ENCODE measurements at places on chromosomes 11 and 22.
A peak's percentile ranks its signal among the peaks of the same experiment; 100 is the strongest.

DNA sequence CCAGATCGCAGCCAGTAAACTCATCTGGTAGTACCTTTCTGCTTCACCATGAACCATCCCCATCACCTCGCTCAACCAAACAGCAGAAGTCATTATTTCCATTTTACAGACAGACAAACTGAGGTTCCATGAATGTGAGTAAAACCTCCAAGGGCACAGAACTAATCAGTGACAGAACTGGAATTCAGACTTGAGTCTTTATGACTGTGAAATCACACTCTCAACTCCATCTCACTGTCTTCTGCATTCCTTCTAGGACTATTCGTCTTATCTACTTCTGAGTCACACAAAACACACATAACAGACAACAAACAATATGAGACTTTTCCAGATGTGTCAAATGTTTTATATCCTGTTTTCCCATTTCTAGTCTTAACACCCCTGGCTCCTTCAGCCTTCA is 9.3 kb upstream of the NUP50 start:
- DNase-seq = no peak

GRCh38 chr22:24466716-24467328 is 28.3 kb upstream of the UPB1 start:
- DNase-seq = peak; percentile 59

GRCh38 chr11:8698379-8698851 is 15.8 kb downstream of the RPL27A start:
- DNase-seq = no peak

- no peak for DNase-seq
Measured at GRCh38 chr11:64862987-64863390, 15.4 kb downstream of the EHD1 start.

DNA sequence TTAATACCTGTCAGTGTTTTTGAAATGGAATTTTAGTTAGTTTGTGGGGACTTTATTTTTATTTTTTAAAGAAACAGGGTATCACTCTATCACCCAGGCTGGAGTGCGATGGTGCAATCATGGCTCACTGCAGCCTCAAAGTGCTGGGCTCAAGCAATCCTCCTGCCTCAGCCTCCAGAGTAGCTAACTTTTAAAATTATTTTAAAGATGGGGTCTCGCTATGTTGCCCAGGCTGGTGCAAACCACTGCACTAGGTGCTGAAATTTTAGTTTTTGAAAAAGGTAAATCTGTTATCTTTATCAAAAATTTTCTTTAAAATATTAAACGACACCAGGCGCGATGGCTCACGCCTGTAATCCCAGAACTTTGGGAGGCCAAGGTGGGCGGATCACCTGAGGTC is 42.6 kb downstream of the AMBRA1 start:
- DNase-seq = no peak

- no peak for DNase-seq
Measured at GRCh38 chr11:62505059-62505439, 41.6 kb downstream of the AHNAK start.

DNA sequence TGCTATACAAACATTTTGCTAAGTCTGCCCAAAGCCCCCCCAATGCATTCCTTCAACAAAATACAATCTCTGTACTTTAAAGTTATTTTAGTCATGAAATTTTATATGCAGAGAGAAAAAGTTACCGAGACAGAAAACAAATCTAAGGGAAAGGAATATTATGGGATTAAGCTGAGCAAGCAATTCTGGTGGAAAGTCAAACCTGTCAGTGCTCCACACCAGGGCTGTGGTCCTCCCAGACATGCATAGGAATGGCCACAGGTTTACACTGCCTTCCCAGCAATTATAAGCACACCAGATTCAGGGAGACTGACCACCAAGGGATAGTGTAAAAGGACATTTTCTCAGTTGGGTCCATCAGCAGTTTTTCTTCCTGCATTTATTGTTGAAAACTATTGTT is 92.4 kb downstream of the RRAS2 start:
- no peak for DNase-seq

DNA sequence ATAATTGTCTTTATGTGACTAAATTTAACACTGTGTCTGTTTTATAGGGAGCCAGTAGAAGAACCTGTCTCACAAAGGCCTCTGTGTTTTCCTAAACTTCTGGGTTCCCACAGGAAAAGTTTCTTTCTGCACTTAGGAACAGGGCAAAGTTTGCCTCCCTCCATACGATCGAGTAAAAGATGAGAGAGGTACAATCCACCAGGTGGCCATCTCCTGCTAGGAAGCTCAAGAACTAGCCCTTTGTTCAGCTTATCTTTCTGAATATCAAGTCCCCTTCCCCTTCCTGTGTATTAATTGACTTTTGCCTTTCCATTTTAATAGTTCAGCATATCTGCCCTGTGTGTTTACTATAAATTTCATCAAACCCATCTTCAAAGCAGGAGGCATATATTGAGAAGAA is 18.0 kb downstream of the CSNK2A3 start:
- DNase-seq = no peak

GRCh38 chr11:31620434-31620833 is 110.9 kb downstream of the ELP4 start:
- no peak for DNase-seq

- DNase-seq = no peak
Measured at GRCh38 chr22:37887584-37888378, 18.3 kb upstream of the MICALL1 start.

All from HL-60 (cell line).